Activated T-cell treated with anti-CD3 and anti-CD28 coated beads, Interleukin-2, amount 50 U/mL, for 4 hours (primary cell): ENCODE measurements at places on chromosomes 7 and 10.

DNA sequence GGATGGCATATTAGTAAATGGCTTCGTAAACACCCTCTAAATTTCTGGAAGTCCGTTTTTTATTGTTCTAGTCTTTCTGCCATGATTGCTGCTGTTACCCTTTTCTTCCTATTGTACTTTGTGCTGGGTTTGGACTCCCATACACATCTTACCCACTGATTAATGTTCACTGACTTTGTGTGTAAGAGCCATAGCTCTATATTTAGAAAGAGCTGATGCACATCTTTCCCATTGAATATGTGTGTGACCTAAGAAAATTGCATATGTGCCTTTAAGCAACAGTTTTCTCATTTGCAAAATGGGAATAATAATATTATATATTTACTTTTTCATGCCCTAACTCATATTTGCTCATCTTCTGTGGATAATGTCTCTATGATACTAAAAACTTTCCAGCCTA is 135.8 kb upstream of the DLX6 start:
- no peak for DNase-seq

DNA sequence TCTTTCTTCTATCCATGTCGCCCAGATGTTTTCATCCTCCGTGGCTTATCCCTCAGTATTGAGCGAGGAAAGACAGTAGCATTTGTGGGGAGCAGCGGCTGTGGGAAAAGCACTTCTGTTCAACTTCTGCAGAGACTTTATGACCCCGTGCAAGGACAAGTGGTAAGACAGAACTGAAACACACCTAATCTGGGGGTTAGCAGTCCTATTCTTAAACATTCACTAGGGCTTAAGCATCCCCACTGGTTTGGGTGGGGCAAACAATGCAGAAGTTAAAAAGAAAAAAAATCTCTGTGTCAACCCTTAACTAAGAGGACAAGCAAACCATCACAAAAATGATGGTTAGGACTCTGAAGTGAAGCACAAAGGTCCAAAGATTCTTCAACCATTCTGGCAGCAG is 43.8 kb downstream of the SP8 start:
- DNase-seq, result no peak

GRCh38 chr7:23470330-23471105 is at the start of gene IGF2BP3:
TSS of gene IGF2BP3 (minus strand) at chr7:23470491. CDS start at chr7:23470110, 381 bp downstream.
- no peak for DNase-seq

- no peak for DNase-seq
Observed at GRCh38 chr10:101003639-101004206, 4.1 kb downstream of the LZTS2 start.

DNA sequence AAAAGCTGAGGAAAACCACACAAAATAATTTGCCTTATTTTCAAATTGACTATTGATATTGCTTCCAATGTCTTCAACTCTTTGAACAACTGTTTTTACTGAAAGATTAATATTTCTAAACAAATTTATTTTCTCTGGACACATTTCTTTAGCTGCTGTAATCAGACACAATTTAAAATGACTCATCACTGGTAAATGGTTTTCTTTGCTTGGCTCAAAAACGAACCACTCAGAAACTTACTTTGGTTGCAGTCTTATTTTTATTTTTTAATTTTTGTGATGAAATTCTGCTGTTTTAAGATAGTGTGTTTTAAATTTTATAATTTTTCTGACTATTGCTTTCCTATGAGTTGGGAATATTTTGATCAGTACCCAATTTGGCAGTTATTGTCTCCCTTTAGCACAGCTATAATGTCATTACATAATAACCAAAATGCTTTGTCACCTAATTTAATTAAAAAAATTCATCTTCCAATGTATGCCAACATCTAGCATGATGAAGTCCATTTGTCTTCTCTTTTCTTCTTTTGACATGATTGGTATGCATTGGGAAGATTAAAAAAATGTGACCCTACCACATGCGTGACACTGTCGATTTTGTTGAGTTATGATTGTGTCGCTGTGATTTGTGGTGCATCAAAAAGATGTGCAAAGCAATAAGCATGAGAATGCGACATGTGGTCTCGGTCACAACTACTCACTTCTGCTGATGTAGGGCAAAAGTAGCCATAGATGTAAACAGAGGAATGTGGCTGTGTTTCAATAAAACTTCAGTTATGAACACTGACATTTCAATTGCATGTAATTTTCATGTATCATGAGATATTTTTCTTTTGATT is 222.3 kb downstream of the SUGCT start:
- DNase-seq, result no peak

GRCh38 chr10:4561296-4561695 is 264.7 kb upstream of the AKR1E2 start:
- DNase-seq, result no peak

GRCh38 chr7:132379292-132379691 is 197.0 kb downstream of the PLXNA4 start:
- no peak for DNase-seq

- no peak for DNase-seq
Observed at GRCh38 chr7:13656330-13656729, 333.1 kb downstream of the ETV1 start.

GRCh38 chr7:116455009-116455408 is 44.5 kb upstream of the CAV2 start:
- no peak for DNase-seq

- DNase-seq, result no peak
Observed at GRCh38 chr10:103764296-103765088, 90.9 kb downstream of the SH3PXD2A start.

GRCh38 chr10:124072106-124072505 is 21.3 kb downstream of the CHST15 start:
- no peak for DNase-seq

DNA sequence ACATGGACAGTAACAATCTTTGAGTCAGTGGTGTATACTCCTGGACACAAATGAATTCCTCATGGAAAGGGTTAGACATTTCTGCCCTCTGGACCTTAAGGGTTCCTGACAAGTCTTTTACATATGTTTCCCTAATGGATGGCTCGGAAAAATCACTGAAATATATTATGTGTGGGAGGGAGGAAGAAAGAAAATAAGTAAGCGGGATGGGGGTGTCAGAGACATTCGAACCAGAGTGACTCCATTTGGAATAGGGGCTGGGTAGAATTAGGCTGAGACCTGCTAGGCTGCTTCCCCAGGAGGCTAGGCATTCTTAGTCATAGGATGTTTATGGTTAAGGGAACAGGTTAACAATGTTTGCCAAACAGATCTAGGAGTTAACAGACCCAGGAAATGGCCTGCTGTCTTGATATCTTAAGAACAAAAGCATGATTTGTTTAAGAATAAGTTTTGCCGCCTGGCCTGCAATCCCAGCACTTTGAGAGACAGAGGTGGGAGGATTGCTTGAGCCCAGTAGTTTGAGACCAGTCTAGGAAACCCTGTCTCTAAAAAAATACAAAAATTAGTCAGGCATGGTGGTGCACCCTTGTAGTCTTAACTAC is 1241.7 kb downstream of the TYW1 start:
- no peak for DNase-seq

GRCh38 chr10:125266541-125266940 is 106.2 kb upstream of the CTBP2 start:
- no peak for DNase-seq

DNA sequence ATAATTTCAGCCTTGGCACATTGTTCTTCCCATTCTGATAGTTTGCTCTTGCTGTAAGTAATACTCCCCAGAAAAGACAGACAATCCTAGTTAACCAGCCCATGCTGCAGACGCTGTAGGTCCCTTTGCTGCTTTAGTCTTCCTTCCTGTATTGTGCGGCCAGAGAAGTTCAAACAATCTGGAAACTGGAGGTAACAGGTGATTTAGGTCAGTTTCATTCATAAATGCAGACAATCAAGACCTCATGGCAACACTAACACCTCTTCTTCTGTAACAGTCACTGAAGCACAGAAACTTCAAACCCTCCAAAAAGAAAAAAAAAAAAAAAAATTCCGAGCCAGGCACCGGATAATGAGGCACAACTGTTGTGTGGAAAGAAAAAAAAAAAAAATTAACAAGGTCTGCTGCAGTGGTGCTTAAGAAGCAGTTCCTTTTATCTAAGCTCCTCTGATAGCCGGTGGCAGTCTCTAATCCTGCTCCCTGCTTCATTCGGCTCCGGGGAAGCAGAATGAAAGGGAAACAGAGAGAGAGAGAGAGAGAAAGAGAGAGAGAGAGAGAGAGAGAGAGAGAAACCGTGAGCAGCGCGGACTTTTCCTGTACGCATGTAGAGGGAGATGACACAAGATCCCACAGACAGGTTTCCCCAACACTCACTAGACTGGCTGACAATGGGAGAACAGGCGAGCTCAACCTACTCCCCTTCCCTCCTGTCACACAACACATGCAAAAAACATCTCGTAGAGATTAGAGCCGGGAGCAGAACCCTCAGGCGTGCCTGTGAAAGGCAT is at the start of gene SEMA3A:
Gene SEMA3A (minus strand): TSS at position 306 of the 788 bp plus-strand sequence. CDS start 203 bp downstream, at position 103.
- DNase-seq, result no peak

GRCh38 chr10:36188080-36188453 is 546.0 kb upstream of the FZD8 start:
- DNase-seq, result no peak

DNA sequence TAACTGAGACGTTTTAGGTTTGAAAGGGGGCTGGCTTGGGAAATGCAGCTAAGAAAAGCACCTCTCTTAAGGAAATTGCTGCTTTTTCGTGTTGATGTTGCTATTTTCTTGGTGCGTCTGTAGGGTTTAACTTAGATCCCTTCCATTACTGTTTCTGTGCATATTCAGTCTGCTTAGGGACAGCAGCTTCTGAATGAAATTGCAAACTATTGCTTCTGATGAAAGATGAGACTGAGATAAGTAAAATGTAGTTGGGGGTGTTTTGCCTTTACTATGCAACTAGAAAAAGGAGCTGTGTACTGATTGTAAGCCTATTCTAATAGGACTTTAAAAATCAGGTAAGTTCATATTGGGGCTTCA is 772 bp downstream of the HDAC9 start:
- DNase-seq, result no peak

- no peak for DNase-seq
Observed at GRCh38 chr7:135353832-135354231, 120.2 kb downstream of the STRA8 start.

- no peak for DNase-seq
Observed at GRCh38 chr10:52284416-52285013, 29.6 kb upstream of the DKK1 start.

GRCh38 chr7:84017651-84018050 is 176.9 kb downstream of the SEMA3A start:
- no peak for DNase-seq

DNA sequence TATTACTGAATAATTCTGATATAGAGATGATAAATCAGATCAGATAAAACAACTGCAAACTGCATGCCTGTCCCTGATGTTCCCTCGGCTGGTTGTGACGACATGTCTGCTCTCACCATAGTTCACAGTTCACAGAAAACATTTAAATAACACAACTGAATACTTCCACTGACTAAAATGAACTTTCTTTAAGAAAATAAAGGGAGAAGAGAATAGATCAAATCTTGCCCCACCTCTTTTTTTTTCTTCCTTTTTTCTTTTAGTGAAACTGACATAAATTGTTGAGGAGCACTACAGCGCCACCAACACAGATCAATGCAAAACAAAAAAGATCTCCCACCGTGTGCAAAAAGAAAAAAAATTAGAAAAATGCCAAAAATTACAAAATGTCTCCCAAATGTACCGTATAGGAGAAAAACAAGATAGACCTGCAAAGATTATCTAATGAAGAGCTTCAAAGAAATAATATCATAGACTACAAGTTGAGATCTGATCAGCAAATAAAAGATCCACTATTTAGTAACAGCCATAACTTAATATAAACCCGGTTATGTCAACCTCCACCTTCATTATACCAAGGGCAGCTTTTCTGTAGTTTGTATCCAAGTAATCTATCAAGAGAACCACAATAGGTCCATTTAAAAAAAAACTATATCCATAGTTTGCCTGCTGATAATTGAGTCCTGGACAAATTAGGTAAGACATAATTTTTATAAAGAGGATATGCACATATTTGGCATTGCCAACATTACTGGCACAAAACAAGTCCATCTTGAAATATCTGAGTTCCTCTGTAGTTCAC is 30.7 kb upstream of the EPC1 start:
- DNase-seq, result no peak

DNA sequence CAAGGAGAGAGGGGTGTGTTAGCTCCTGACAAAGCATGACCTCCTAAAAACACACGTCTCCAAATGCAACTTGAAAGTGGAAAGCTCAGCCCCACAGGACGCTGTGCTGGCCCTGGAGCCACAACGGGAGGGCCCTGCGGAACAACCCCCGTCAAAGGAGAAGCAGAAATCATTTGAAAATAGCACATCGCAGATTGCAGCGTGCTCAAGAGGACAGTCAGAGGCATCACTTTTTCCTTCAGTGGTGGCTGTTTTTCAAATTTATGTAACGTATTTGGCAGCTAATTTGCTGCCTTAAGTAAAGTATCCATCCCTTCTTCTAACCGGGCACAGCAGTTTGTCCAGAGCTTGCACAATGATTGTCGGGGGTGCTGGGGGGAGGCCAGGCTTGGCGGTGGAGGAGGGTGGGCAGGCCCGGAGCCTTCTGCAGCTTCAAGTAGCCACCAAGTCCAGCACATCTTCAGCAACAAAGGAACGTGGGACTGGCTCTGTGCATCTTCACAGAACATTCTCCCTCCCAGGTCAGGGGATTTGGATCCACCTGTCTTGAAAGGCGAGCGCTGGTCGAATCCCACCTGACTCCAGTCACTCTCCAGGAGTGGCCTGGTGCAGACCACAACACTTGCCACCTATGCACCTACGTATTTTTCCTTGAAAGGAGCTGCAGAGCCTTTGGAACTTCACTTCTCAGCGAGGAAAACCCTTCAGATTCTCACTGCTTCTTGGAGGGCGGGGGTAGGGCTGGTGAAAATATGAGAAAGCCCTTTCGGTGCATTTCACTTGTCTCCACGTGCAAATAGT is 346.3 kb downstream of the DNAJB6 start:
- DNase-seq, result no peak

DNA sequence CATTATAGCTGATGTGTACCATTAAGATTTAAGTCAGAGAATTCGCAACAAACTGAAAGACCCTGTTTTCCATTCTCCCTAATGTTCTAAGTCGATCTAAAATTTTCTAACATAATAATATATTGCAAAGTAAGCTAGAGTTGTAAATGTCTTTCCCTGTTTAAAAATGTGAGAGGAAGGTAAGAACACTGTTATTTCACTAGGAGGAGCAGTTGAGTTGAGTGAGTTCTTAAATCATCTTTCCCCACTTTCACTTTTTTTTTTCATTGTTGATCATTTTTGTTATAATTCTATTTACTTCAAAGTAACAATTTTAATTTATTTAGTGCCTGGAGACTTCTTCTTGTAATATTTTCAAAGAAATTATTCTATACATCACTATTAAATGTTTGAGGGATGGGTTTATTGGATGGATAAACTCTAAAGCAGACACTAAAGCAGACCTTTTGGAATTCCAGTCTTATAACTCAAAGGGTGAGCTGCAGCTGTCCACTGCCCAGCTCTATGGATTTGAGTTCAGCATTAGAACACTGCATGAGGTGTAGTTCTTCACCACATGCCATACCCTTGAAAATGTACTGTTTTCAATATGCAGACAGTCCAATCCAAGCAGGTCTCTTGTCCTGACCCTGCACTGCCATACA is 181.3 kb upstream of the FZD1 start:
- DNase-seq, result no peak

- no peak for DNase-seq
Observed at GRCh38 chr10:22103701-22104470, 100.4 kb upstream of the DNAJC1 start.
